ENCODE measurements at places on chromosomes 16 and 17.

DNA sequence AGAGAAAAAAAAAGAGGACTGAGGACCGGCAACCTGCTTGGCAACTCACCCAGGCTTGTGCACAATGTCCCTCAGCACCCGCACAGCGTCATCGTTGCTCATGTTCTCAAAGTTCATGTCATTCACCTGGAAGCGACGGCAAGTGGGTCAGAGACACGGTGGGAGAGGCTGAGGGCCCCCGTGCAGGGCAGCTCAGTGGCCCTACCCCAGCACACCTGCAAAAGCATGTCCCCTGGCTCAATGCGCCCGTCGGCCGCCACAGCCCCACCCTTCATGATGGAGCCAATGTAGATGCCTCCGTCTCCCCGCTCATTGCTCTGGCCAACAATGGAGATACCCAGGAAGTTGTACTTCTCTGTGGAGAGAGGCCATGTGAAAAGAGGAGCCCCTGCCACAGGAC lies 5.4 kb downstream of the DVL2 start:
- DNase-seq = no peak

GRCh38 chr16:15482068-15482747 lies 47.8 kb downstream of the BMERB1 start:
- peak; percentile 18 for DNase-seq

- DNase-seq = no peak
Measured at GRCh38 chr17:42180411-42180921, 476 bp downstream of the KCNH4 start.

GRCh38 chr16:85759631-85760419 lies 8.9 kb upstream of the C16orf74 start:
- DNase-seq = peak; percentile 32

DNA sequence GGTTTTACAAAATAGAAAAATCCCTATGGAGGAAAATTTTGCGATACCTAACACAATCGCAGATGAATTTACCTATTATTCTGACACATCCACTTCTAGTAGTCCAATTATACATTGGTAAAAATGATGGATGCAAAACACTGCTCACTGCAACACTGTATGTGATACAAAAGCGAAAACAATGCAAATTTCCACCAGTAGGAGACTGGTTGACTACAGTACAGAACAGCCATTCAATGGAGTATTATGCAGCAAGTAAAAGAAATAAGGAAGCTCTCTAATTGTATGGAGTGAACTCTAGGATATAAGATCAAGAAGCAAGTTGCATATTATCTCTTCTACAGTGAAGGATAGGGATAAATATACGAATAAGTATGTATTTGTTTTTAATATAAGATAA lies 48.5 kb downstream of the SETD6 start:
- no peak for DNase-seq

- no peak for DNase-seq
Measured at GRCh38 chr17:21293831-21294210, 9.3 kb downstream of the MAP2K3 start.

Data from activated CD8-positive, alpha-beta memory T cell treated with anti-CD3 and anti-CD28 coated beads, Interleukin-2, amount 50 U/mL, for 4 hours (primary cell).